Fibroblast of skin of left biceps (primary cell): ENCODE measurements at places on chromosomes 12 and 14.
A peak's percentile ranks its signal among the peaks of the same experiment; 100 is the strongest.

- no peak for DNase-seq
Measured at GRCh38 chr12:123134271-123134671, 16.6 kb downstream of the PITPNM2 start.

DNA sequence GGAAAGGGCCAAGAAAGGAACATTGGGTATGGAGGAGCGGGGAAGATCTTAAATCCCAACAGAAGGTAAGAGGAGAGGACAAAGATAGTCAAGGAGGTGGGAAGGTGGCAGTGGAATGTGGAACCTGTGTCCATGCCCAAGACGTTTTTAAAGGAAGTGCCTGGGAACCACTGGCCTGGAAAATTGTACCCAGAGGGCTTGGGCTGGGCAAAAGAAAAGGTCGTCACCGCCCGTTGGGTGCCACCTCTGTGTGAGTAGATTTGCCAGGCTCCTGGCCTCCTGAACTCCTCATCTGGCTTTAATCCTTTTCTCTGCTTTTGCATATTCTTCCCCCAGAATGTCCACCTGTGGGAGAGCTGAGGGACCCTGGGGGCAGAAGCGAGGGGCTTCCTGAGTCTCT, 32.6 kb downstream of the JDP2 start:
- no peak for DNase-seq

DNA sequence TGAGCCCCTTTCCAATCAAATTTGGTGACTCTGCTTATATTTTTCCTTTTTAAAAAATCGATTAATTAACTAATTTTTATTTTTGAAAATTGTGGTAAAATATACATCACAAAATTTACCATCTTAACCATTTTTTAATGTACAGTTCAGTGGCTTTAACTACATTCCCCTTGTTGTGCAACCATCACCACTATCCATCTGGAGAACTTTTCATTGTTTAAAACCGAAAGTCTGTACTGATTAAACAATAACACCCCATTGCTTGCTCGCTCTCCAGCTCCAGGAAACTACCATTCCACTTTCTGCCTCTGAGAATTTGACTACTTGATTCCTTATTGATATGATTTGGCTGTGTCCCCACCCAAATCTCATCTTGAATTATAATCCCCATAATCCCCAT, 283.4 kb downstream of the C12orf75 start:
- no peak for DNase-seq

GRCh38 chr12:109291521-109292341, 17.4 kb downstream of the FOXN4 start:
- no peak for DNase-seq

GRCh38 chr14:61636291-61636690, 59.0 kb upstream of the HIF1A start:
- DNase-seq = no peak

DNA sequence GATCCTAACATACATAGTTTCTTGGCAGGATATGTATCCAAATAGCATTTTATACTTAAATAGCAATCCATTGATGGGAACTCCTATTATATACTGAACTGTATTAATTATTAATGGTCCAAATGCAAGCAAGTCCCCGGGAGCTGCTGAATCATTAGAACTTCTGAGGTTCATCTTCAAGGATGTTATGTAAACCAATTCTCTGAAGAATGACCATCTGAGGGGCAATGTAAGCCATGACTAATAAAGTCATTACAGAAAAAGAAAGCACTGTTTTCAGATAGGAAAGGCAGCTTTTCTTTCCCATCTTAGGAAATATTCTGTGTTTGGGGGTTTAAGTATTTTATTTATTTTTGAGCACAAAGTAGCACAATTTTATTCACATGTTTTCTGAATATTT, 166.1 kb upstream of the SLC16A7 start:
- DNase-seq = no peak

GRCh38 chr12:104740668-104741067, 217.4 kb downstream of the SLC41A2 start:
- DNase-seq = no peak

DNA sequence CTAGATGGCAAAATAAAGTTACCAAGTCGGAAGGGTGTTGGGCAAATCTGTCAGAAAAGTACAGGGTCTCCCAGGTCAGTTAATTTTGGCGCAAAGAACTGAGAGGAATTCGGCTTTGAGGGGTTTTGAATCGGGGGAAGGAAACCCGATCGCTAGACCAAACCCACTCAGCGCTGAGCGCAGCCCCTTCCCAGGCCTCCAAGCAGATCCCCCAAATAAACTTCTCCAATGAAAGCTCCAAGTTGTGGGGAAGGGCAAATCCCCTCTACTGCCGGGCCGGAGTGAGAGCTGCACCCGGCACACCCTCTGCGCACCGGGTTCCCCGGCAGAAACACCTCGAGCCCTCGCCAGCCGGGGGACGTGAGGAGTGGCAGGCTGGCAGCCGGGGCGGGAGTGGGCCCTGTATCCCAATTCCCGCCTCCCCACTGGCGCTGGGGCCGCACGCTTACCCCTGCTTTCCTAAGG, 441 bp downstream of the E2F7 start:
- DNase-seq = no peak

DNA sequence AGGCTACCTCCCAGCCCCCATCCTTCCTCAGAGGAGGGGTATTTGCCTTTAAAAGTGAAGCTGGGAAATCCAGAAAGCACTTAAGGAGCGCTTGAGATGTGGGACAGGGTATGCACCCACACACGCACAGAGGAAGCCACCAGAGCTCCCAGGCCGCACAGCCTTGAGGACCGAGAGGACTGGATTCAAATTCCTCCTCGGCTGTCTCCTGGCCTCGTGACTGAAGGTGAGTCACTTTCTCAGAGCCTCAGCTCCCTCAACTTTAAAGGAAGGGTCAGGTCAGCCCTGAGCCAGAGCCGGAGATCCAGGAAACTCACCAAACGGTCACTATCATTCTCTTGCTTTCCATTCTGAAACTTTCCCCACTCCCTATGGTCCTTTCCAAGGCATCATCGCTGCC, 37.6 kb downstream of the BCL11B start:
- no peak for DNase-seq

DNA sequence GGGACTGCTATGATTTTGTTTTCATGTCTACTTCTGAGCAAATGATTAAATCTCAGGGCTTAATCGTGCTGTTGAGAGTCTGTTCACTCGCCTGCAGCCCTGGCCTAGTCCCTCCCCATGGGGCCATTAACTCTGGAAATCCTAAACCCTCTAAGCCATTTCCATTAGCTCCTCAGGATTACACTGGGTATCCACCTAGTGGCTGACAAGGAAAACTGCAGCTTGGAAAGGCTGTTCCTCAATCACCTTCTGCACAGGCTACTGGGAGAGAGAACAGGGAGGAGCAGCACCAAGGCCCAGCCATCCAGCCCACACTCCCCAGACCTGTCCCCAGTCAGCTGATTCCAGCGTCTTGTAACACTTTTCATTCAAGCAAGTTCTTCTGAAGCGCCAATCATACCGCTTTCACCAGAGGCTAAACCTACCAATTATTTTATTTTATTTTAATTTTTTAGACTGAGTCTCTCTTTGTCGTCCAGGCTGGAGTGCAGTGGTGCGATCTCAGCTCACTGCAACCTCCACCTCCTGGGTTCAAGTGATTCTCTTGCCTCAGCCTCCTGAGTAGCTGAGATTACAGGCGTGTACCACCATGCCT, 48.7 kb downstream of the NEUROD4 start:
- DNase-seq = peak; percentile 3

DNA sequence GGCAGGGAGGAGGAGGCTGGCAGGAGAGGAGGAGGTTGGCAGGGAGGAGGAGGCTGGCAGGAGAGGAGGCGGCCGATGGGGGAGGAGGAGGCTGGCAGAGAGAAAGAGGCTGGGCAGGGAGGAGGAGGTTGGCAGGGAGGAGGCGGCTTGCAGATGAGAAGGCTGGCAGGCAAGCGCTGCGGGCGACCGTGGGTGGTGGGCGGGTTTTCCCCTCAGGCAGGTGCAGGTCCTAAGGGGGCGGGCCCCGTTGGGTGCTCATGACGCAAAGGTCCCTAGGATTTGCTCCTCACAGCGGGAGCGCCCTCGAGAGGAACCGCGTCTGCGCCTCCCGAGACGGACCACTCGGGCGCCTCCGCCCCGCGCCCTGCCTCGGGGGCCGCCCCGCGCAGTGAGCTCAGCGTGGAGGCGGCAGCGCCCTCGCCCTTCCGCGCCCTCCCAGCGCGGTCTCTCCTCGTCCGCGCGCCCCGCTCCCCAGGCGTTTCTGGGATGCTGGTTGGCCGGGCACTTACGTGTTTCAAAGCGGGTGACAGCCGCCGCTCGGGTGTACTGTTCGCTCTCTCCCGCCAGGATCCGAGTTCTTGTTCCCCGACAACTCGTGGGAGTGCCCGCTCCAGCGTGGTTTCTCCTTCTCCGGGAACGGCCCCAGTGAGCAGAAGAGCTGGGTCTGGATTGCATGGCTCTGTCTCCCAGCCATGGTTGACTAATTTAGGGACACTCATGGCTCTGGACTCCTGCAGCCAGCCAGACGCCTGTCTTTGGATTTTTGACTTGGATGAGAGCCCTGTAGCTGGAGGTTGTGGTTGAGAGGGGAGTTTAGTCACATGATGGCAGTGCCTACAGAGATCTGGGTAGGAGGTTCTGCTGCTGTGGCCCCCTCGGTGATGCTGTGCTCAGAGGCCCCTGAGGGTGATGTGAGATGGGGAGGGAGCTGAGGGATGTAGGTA, 64.1 kb upstream of the PPP4R3A start:
- DNase-seq = peak; percentile 15

DNA sequence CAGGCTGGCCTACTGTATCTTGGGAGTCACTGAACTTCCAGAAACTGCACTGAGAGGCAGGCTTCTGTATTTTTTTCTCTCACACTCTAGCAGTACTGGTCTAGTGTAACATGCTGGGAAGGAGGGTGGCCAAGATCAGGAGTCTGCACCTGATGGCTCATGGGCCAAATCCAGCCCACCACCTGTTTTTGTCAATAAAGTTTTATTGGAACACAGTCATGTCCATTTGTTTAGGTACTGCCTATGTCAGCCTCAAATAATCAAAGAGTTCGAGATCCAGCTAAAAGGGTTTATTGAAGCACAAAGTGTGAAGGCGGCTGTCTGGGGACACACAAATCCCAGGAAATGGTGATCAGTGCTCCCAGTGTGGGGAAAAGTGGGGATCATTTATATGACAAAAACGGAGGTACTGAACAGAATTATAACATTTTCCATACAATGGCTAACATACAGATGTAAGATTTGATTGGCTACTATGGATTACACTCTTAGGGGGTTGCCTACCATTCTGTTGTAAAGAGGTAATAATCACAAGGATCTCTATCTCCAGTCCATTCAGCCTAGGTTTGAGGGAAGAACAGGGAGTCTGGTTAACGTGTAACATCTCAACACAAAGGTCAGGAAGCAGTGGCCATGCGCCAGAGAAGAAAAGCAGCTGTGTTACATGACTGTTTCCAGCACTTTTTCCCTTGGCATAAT, 12.9 kb downstream of the USP30 start:
- no peak for DNase-seq

- no peak for DNase-seq
Measured at GRCh38 chr14:104731320-104732294, 7.6 kb downstream of the ADSS1 start.

GRCh38 chr12:6552140-6552551, 3.7 kb downstream of the IFFO1 start:
- no peak for DNase-seq

GRCh38 chr12:55515696-55516095, 23.5 kb downstream of the OR6C68 start:
- no peak for DNase-seq

DNA sequence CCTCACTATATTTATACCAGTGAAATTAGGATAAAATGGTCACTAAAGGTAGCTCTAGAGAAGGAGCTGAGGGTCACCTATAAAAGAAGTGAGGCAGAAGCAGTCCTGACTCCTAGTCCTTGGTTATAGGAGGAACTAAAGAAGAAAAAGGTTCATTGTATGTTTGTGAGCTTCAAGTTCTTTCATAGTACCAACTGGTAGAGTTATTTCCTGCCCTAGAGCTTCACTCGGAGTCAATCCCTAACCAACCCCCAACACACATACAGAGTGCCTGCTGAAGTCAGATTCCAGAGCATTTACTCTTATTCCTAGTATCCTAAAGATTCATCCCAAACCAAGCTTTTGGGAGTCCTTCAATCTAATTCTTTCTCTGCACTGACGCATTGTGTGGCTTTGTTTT, 29.3 kb upstream of the FRMD6 start:
- no peak for DNase-seq

GRCh38 chr12:17344649-17345048, 738.7 kb upstream of the LMO3 start:
- DNase-seq = no peak

GRCh38 chr12:67592228-67593011, 56.1 kb upstream of the DYRK2 start:
- DNase-seq = peak; percentile 26

DNA sequence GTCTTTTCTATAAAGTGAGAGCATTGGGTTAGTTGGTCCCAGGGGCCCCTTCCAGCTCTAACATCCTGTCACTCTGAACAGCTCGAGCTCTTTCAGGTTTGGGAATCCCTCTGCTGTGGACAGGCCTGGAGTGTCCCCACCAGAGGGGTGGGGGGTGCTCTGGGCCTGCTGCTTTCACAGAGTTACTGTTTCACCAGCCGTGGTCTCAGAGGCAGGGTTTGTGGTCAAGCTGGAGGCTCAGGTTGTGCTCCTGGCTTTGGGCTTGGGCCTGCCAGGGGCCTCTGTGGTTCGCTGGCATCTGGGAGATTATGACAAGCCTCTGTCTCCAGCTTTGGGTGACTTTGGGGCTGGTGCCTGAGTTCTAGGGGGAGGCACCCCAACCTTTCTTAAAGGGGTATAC, 59.6 kb downstream of the FBXL14 start:
- no peak for DNase-seq

DNA sequence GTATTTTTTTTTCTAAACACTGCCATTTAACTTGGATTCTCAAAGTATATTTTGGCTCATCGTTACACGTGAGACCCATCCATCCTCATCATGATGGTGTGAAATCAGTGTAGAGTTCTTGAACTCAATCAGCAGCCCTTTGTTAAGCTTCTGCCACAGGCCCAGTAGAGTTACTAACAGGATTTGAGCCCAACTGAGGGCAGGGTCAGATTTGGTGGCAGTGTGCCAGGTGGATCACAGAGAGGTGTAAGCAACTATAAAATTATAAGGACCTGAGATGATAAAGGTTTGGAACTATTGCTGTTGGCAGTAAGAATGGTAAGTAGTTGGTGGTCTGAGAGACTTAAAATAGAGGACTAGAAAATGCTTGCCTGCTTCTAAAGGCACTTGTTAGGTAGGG, 72.8 kb downstream of the RASSF8 start:
- DNase-seq = no peak
